ENCODE measurements at places on chromosomes 11 and 22. TPM values are rescaled to one million over a fixed set of nuclear protein-coding genes. Genes with fewer than 3 reads are reported as not detected.
A peak's percentile ranks its signal among the peaks of the same experiment; 100 is the strongest.

DNA sequence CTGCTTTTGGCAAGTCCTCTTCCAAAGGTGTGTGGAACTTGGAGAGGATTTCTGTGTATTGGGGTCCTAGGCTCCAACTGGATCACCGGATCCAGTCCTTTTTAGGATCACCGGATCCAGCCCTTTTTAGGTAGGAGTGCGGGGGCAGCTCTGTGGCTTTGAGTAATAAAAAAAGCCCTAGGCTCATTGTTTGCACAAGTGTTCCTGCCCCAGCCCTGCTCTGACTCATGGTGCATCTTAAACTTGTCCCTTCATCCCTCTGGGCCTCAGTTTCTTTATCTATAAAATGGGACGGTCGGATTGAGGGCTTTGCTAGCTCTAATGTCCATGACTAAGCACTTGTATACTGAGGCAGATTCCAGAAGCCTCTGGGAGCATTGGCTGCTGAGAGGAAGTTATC, 22.7 kb upstream of the CD44 start:
- DNase-seq, result no peak

- peak; percentile 39 for DNase-seq
Observed at GRCh38 chr11:70871881-70872280, 380.5 kb downstream of the SHANK2 start.

GRCh38 chr11:42085736-42086135, 626.3 kb upstream of the LRRC4C start:
- DNase-seq, result no peak

- no peak for DNase-seq
Observed at GRCh38 chr11:100574894-100575769, 112.0 kb upstream of the ARHGAP42 start.

GRCh38 chr22:48279461-48279756, 1517.0 kb downstream of the TBC1D22A start:
- DNase-seq, result no peak

GRCh38 chr11:120303004-120303637, 22.0 kb upstream of the TLCD5 start:
- peak; percentile 77 for DNase-seq

Gene IFITM10
- 0.27 TPM for total RNA-seq

Gene GRIA4
- not detected for total RNA-seq

DNA sequence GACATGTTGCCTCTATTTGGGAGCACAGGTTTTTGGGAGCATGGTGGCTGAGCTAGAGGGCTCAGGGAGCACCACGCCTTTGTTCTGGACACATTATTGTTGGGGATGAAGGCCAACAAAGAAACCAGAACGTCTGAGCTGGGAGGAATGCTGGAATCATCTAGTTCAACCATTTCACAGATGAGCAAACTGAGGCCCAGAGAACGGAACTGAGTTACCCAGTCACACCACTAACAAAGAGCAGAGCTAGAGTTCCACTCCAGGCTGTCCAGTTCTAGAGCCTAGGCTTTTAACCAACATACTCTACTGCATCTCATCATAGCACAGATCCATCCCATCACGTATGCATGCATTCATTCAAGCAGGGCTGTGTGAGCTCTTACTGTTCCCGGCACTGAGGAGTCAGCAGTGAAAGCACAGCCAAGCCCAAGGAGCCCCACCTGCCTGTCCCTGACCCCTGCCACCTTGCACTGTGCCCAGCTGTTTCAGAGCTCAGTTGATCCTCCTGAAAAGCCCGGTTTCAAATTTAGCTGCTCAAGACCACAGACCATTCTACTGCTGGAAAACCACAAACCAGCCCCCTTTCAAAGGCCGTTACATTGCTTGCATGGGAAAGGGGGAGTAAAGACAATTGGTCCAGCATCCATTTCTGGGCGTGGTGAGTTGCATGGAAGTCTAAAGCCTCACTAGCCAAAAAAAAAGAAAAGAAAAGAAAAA, 16.9 kb upstream of the TCF20 start:
- no peak for DNase-seq

Gene MISFA
- 6.6 TPM for total RNA-seq

Gene KIRREL3
- 0.44 TPM for total RNA-seq

Gene CSNK2A3
- 0.97 TPM for total RNA-seq

Gene SERPING1
- 266 TPM for total RNA-seq

DNA sequence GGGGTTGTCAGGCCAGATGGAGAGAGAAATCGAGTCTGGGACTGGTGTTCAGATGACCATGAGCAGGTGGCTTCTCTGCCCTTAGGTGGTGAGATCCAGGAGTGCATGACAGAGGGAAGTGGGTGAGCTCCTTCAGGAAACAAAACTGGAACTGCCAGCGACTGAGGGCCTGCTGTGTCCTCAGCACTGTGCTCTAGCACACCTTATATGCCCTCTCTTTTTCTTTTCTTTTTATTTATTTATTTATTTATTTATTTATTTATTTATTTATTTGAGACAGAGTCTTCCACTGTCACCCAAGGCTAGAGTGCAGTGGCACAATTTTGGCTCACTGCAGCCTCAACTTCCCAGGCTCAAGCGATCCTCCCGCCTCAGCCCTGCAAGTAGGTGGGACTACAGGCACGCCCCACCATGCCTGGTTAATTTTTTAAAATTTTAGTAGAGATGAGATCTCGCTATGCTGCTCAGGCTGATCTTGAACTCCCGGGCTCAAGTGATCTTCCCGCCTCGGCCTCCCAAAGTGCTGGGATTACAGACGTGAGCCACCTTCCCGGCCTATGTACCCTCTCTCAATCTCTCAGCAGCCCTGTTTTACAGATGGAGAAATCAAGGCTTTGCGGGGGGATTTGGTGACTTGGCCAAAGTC, 14.8 kb upstream of the RASD2 start:
- DNase-seq, result no peak

DNA sequence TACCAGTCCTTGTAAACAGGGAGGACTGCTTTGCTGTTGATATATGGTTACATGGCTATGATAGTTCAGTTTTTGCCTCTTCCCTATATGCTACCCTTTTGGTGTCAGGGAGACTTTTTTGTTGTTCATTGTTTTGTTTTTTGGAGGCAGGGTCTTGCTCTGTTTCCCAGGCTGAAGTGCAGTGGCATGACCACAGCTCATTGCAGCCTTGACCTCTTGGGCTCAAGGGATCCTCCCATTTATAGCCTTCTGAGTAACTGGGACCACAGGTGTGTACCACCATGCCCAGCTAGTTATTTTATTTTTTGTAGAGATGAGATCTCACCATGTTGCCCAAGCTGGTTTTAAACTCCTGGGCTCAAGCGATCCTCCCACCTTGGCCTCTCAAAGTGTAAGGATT, 38.6 kb upstream of the SPTBN2 start:
- no peak for DNase-seq

DNA sequence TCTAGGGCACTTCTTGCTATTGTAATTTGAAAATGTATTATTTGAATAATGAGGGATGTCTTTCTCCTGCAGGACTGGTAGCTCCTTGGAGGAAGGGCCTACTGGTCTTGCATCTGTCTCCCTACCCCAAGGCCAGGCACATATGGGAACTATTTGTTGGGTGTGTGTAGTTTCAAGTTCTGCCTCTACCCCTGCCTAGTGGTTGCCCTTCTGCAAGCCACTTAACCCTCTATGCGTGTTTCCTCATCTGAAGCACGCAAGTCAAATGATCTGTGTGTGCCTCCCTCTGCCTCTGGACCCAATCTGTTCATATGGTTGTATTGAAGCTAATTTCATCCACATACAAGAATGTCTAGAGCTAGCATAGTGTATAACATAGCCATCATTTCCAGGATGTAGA, 67.0 kb downstream of the WNT11 start:
- DNase-seq, result no peak

- DNase-seq, result peak; percentile 71
Observed at GRCh38 chr11:57325735-57326048, 940 bp upstream of the TNKS1BP1 start.

Gene CARD18
- total RNA-seq, result not detected

Gene TBX10
- total RNA-seq, result not detected

- DNase-seq, result no peak
Observed at GRCh38 chr11:70574725-70575347, 176.5 kb downstream of the CTTN start.

Gene LUZP2
- total RNA-seq, result not detected

Gene SLC22A8
- total RNA-seq, result not detected

DNA sequence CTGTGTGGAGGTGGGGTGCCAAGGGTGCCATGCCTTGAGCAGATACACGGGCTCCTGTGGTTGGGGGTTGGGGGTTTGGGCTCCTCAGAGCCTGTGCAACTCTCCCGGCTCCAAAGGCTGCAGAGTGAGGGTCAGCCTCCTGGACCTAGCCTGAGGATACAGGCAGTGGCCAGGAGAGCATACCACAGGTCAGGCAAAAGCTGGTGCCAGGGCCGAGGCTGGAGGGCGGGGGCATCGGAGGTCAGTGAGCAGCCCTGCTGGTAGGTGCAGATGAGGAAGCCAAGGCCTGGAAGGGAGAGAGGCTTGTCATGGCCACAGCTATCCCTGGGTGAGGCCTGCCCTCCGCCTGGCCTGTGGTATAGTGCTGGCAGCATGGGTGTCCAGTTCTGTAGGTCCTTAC, 25.6 kb upstream of the DGCR8 start:
- DNase-seq, result no peak

DNA sequence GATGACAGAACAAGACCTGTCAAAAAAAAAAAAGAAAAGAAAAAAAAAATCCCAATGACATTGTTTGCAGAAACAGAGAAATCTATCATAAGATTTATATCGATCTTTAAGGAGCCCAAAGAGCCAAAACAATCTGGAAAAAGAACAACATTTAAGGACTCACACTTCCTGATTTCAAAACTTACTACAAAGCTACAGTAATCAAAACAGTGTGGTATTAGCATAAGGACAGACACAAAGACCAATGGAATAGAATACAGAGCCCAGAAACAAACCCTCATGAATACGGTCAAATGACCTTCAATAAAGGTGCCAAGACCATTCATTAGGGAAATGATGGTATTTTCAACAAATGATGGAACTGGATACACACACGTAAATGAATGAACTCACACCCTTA, 12.2 kb downstream of the ARVCF start:
- DNase-seq, result no peak

- DNase-seq, result peak; percentile 90
Observed at GRCh38 chr11:406796-407650, 7.8 kb downstream of the SIGIRR start.

GRCh38 chr22:42431401-42432019, 693 bp downstream of the NFAM1 start:
- DNase-seq, result no peak

DNA sequence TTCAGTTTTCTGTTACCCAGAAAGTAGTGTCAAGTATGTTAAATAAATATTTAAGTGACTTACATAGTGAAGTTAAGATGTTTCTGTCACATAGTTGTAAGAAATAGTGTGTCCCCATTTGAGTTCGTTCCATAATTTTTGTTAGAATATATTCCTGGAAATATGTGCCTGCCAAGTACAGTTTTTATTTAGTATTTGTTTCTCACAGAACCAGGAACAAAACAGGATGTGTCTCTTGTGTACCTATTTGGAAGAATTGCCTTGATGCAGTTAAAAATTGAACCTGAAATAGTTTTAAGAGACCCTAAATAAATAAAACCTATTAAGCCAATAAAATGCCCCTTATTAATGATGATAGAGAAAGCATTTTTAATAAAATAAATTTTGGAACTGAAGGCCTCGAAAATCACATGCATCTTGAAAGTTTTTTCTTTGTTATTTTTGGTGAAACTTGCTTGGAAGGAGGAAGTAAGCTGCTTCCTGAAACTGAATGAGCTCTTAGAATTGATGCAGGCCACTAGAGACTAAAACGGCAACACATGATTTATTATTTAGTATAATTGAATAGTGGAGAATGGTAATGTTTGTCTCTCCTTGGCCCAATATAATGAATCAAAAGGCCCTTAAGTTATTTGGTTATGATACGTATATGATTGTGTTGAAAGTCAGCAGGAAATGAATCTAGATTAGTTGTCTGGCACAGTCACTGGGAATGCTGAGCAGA, 55.9 kb downstream of the SWAP70 start:
- no peak for DNase-seq

GRCh38 chr11:43917851-43918250, 24.6 kb upstream of the C11orf96 start:
- DNase-seq, result no peak

DNA sequence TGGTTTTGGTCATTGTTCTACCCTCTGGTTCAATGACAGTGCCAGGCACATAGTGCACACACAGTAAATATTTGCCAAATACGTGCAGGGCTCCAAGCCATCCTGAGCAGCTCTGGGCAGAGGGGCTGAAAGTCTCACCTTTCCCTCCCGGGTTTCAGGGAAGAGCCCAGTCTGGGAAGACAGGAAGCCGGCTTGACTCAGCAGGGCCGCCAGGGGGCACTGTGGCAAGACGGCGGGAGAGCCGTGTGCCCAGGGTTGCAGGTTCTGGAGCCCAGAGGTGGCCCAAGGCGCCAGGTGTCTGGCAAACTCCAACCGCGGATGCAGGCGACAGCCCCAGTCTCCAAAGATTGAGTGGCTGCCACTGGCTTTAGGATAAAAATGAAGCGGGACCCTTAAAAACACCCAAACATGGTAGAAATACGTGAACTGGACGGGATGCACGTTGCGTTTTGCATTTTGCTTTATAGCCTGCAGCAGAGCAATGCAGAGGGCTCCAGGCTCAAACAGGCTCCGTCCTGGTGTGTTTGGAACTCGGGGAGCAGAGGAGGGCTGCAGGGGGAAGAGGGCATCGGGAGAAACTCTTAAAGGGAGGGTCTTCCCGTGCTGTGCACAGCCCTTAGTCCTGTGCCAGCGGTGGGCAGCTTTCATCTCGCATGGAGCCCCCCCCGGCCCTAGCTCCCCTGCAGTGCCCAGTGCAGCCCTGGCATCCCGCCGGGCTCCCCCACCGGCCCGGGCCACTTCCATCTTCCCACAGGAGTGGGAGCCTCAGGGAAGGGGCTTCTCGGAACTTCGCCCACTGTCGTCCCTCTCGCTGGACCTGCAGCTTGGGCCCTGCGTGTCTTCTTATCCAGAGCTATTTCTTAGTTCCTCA, 10.7 kb downstream of the KRTAP5-5 start:
- DNase-seq, result no peak

Gene MFRP
- total RNA-seq, result not detected

- no peak for DNase-seq
Observed at GRCh38 chr11:103824116-103824515, 212.3 kb upstream of the DDI1 start.

All from left cardiac atrium (tissue), 4 donors.